ENCODE measurements at places on chromosomes 11 and 22. TPM values are rescaled to one million over a fixed set of nuclear protein-coding genes. Genes with fewer than 3 reads are reported as not detected.

- DNase-seq = no peak
These were observed 100.8 kb upstream of the OR9G4 start for GRCh38 chr11:56849250-56849649.

GRCh38 chr11:8833568-8834315 is 77.2 kb upstream of the AKIP1 start:
- no peak for DNase-seq

GRCh38 chr11:49995565-49995964 is 13.2 kb upstream of the OR4C12 start:
- no peak for DNase-seq

DNA sequence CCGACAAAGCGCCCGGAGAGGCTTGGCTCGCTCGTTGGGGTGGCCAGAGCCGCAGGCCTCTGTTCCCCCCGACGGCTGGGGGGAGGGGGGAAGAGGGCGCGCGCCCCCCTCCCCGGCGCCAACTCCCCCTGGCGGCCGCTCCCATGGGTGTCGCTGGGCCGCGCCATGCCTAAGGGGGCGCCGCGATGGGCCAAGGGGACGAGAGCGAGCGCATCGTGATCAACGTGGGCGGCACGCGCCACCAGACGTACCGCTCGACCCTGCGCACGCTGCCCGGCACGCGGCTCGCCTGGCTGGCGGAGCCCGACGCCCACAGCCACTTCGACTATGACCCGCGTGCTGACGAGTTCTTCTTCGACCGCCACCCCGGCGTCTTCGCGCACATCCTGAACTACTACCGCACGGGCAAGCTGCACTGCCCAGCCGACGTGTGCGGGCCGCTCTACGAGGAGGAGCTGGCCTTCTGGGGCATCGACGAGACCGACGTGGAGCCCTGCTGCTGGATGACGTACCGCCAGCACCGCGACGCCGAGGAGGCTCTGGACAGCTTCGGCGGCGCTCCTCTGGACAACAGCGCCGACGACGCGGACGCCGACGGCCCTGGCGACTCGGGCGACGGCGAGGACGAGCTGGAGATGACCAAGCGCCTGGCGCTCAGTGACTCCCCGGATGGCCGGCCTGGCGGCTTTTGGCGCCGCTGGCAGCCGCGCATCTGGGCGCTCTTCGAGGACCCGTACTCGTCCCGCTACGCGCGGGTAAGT is 1.4 kb downstream of the KCNC1 start:
- peak; percentile 85 for DNase-seq

GRCh38 chr22:41123151-41123550 is 30.8 kb downstream of the EP300 start:
- DNase-seq = no peak

- DNase-seq = no peak
These were observed 47.3 kb downstream of the RDX start for GRCh38 chr11:110249066-110249465.

DNA sequence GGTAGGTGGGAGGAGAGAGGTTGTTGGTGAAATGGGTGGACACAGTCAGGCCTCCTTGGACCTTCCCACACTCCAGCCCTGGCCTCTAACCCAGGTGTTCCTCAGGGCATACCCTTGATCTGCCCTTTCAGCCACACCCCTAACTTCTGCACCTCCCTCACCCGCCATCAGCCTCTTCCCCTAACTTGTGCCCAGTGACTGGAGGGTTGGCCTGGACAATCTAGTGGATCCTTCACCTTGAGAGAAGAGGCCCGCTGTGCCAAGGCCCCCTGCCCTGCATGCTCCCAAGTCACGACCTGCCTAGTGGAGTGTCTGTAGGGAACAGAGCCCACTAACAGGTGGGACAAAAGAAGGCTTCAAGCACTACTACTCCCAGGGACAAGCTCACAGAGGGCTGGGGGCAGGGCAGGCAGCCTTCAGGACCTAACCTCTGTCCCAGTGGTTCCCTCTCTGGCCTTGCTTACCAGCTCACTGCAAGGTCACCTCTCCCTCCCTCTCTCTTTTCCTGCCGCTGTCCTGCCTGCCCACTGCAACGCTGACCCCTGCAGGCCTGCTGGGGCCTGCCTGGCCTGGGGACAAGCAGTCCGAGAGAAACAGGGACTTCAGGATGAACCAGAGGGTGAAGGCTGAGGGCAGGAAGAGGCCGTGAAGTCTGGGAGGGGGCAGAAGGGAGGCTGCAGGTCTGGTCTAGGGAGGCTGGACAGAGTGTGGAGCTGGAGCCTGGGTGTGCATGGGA is 3.3 kb downstream of the SYT7 start:
- no peak for DNase-seq

GRCh38 chr22:50243685-50244419 is 971 bp downstream of the TUBGCP6 start:
- no peak for DNase-seq

DNA sequence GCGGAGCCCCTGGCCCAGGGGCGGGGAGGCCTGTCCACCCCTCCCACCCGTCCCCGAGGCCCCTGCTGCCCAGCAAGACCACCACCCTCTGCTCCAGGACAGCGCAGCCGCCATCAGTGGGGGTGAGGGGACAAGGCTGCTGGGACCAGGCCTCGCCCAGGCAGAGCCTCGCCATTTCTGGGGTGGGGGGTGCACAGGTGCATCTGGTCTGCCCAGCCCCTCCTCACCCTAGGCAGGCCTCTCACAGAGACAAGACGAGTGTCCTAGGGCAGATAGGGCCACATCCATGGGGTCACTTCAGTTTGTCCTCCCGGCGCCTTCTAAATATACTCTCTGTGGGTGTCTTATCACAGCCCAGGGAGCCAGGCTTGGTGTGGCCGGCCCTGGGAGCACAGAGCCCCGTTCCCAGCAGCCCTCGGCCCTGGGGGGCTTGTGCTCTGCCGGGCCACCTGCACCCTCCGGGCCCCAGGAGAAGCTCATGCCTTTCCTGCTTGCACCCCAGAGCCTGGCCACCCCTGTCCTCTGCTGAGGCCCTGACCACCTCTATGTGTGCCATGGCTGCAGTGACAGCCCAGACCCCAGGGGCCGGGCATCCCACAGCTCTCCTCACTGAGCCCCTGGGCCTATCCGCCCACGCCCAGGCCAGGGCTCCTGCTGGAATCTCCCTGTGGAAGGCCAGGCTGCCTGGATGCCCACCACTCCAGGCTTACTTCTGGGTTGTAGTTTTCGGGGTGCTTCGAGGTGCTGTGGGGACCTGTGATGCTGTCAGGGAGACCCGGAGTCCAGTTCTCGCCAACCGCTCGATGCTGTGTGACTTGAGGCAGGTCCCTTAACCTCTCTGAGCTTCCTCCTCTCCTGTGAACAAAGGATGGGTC is 70.8 kb downstream of the KCNQ1 start:
- DNase-seq = peak; percentile 72

- DNase-seq = no peak
These were observed 92.7 kb downstream of the NTM start for GRCh38 chr11:131463162-131463561.

The KRTAP5-2 gene
- not detected for total RNA-seq

The FGF3 gene
- total RNA-seq = not detected

The KDELR3 gene
- 19.0 TPM for total RNA-seq

The ANO1 gene
- 5.7 TPM for total RNA-seq

The CDHR5 gene
- total RNA-seq = 1.1 TPM

Measured in mesenteric fat pad (tissue), 1 donor.